ENCODE measurements at places on chromosomes 1 and 21. TPM values are rescaled to one million over a fixed set of nuclear protein-coding genes. Genes with fewer than 3 reads are reported as not detected.

GRCh38 chr1:83932693-83933092, 66.2 kb downstream of the TTLL7 start:
- DNase-seq: no peak

DNA sequence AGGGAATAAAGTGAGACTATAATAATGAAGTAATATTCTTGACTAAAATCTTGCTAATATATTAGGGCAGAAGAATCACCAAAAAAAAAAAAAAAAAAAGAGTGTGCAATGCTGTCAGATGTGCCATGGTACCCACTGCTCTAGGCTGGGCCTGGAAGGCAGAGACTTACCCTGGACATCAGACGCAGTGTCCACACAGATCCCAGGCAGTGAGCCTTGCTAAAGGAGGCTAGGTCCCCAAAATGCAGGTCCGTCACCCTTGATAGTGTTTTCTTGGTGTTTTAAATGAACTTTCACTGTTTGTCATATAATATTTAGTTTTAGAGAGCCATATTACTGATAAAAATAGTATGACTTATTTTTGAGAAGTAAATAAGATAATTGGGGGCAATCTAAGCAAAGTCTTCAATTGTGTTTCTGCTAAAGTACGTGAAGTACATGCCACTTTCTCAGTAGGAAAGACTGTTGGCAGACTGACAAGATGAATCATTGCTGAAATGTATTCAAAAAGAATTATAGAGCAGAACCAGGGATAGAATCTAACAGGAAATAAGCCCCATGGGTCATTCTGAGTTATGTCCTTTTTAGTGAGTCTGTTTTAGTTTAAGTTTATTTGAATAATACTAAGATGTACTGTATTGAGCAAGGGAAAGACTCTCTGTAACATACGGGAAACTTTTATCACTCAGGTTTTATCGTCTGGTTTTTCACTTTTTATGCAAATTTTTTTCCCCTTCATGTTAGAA, 74.6 kb upstream of the PDC start:
- DNase-seq: no peak

- DNase-seq: no peak
Measured at GRCh38 chr1:206891412-206891811, 5.8 kb upstream of the IL24 start.

DNA sequence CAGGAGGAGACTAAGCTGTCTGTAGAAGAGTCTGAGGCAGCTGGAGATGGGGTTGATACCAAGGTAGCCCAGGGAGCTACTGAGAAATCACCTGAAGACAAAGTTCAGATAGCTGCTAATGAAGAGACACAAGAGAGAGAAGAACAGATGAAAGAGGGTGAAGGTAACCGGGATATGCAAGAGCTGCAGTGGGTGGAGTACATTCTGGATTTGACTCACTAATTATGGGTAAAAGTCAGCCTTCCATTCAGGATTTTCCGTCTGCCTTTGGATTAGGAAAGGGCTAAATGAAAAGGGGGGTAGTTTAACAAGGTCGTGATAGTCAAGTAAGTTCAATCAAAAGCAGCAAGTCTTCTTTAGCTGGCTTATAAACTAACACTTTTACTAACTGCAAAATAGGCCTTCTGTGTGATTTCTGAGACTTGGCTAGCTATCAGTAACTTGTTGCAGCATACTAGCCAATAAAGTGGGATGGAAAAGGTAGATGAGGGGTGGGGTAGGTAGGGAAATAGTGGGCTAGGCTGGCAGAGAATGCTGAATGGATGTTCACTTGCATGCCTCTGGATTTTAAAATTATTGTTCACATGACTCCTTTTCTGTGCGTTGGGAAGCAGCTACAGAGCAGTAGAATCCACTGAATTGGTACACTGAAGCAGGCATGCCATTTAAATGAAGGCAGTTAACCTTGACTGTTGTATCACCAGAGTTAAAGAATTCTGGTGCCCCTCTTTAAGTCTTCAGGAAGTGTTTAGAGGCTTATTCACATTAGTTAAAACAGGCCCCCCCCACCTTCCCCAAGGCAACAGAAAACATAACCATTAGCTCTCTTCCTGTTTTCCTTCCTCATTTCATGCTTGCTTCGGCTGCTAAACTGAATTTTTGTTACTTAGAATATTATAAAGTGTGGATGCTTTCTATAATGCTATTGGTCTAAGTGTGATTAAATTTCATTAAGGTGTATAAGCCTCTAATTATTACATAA, 15.4 kb downstream of the CCDC17 start:
- DNase-seq: no peak

DNA sequence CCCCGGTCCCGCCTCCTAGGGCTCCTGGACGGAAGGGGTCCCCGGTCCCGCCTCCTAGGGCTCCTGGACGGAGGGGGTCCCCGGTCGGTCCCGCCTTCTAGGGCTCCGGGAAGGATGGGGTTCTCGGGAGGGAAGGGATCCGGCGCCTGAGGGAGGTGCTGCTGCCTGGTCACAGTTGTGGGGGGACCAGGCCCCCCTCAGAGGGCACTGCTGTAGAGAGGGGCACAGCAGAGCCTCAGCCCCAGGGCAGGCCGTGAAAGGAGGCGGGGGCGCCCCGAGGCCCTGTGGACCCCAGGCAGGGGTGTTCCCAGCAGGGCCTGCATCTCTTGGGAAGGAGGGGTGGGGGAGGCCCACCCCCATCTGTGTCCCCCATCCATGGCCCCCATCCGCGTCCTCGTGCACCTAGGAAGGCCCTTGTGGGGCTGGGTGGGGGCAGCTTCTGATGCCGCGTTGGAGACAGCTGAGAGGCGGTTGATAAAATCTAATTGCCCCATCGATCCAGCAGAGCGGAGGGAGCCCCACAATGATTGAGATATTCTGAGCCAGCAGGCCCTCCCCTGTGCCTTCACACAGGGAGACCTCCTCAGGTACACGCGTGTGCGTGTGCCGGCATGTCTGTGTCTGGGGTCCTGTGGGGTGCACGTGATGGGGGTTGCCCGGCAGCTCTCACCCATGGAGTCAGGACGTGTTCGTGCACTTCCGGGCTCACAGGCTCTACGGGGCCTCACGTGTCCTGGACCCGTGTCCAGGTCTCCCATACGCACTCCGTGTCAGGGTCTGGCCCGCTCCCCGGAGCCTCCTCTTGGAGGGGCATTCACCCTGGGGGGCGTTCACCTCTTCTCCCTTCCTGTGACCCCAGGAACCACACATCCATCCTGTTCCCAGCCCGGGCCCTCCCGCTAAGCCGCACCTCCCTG, 12.9 kb downstream of the SAMD11 start:
- no peak for DNase-seq

DNA sequence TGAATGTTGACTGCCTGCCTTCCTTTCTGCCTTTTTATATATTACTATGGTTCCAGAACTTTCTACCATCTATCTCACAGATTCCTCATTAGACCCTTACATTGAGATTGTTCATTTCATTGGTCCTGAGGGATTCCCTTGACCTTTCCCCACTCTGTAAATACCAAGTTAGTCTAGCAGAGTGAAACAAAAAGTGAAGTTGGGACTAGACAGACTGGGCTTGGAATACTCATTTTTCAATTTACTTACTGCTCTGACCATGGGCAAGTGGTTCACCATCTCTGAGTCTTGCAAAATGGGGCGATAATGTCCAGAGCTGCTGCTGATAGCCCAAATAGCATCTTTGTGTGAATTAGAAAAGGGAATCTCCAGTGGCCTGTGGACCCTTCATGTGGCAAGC, 38.8 kb downstream of the XCL2 start:
- no peak for DNase-seq

Gene SLC6A9
- total RNA-seq: 0.17 TPM

Gene KDF1
- 1.2 TPM for total RNA-seq

Gene C4BPA
- total RNA-seq: not detected
